ENCODE measurements at places on chromosomes 12 and 14. TPM values are rescaled to one million over a fixed set of nuclear protein-coding genes. Genes with fewer than 3 reads are reported as not detected.

The ITGB7 gene
- 0.42 TPM for total RNA-seq

The NAA30 gene
- 35.4 TPM for total RNA-seq

The RPS6KL1 gene
- total RNA-seq: 11.5 TPM

The TSPAN8 gene
- 0.18 TPM for total RNA-seq

The RALGAPA1 gene
- total RNA-seq: 14.8 TPM
